Activated T-cell treated with anti-CD3 and anti-CD28 coated beads for 48 hours (primary cell): ENCODE measurements at places on chromosomes 11 and 22.

GRCh38 chr11:87778357-87778756 is 396.9 kb downstream of the RAB38 start:
- no peak for DNase-seq

DNA sequence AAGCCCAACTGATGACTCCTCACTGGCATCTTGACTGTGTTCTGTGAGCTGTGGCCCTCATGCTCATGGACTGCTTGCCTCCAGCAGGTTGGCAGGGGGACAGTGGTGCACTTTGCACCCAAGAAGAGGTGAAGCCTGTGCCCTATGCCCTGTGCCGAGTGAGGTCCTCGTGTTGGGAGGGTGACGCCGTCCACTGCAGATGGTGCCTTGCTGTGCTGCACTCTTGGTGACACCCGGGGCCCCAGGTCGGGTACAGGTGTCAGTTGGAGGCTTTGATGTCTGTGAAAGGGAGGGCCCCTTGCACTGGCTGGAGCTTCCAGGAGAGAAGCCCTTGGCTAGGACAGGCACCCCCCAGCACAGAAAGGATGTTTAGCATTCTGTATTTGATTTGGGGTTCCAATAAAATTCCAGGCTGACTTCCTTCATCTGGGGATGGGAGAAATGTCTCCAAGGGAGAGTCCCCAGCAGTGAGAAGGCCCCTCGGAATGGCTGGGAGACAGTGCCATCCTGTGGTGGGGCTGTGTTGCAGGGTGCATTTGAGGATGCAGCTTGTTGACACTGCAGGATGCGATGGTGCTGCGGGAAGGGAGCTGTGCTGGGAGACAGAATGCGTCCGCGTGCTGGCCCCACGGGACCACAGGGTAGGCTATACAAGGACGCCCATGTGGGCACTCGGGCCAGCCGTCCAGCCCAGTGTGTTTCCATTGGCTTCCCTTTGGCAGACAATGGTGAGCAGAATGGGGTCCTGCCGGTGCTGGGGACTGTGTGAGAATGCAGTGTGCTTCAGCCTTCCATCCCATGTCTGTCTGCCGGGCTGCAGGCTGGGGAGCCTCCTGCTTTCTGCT is 2.5 kb upstream of the ZDHHC8 start:
- no peak for DNase-seq

DNA sequence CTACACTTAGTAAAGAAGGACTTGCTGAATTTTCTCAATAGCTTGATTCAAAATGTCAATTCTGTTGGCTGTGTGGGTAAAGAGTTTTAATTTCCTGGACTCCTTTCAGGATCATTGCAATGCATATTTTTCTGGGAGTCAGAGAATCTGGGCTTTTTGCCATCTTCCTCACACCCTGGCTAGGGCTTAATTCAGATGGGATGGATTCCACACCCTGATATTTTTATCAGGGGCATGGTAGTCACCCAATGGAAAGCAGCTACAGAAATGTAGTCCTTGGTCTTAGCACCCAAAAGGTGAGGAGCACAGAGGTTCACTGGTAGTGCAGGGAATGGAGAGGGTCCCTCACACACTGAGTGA is 79.3 kb downstream of the SGSM3 start:
- no peak for DNase-seq

- DNase-seq, result no peak
Measured at GRCh38 chr11:81787584-81788049, 946.0 kb downstream of the FAM181B start.

GRCh38 chr11:77155556-77156130 is 27.6 kb downstream of the MYO7A start:
- DNase-seq, result no peak

- no peak for DNase-seq
Measured at GRCh38 chr22:41501209-41501608, 32.3 kb downstream of the ACO2 start.

DNA sequence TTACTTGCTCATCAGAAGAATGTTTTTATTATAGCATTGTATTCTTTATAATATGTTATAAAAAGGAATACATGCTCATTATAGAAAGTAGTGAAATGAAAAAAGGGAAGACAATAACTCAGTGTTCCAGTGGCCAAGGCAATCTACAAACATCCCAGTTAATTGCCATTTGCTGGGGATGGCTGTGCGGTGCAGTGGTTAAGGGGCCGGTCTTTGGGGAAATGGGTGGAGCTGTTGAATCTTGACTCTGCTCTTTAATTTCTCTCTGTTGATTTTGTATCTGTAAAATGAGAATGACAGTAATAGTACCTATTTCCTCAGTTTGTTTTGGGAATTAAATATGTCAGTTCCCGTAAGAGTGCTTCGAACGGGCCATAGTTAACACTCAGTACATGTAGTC is 212.7 kb upstream of the TBCEL start:
- no peak for DNase-seq

GRCh38 chr22:39078329-39078728 is 1.3 kb downstream of the APOBEC3G start:
- no peak for DNase-seq

- DNase-seq, result no peak
Measured at GRCh38 chr11:72832301-72833082, 18.3 kb downstream of the ATG16L2 start.

- DNase-seq, result no peak
Measured at GRCh38 chr11:128405714-128406662, 181.4 kb downstream of the ETS1 start.

DNA sequence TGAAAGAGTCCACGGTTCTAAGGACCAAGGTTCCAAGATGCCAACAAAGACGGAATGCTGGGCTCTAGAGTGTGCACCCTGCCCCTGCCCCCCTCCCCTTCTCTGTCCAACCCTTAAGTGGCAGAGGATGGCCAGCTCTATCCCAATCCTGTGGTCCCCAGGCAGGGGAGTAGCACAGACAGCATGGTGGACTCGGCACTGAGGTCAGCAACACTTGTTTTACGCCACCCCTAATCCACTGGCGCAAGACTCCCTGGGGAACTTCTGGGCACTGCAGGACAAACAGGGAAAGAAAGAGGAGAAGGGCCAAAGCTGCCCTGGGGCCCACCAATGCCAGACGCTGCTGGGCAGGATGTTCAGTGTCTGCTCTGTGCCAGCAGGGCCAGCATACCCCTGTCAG is 18.9 kb downstream of the GDPD5 start:
- DNase-seq, result no peak

DNA sequence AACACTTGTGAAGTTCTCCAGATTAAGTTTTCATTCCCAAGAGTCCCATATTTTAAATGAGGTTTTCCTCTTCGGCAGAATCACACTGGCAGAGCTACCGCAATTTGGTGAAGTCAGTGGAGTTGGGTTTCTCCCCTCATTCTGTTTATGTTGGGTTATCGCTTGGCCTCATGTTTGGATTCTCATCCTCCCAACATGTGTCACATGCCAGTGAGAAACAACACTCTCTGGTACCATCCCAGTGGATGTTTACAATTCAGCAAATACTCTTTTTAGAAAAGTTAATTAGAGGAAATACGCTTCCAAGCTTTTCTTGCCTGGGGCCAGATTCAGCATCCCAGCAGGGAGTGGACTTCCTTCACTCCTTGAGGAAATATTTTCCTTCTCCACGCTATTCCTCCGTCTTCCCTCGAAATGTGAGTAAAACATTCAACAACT is 2.1 kb downstream of the PAMR1 start:
- DNase-seq, result no peak
